ENCODE measurements at places on chromosomes 3 and 15.

GRCh38 chr3:97161169-97161568 lies 346.8 kb downstream of the EPHA6 start:
- DNase-seq: no peak

DNA sequence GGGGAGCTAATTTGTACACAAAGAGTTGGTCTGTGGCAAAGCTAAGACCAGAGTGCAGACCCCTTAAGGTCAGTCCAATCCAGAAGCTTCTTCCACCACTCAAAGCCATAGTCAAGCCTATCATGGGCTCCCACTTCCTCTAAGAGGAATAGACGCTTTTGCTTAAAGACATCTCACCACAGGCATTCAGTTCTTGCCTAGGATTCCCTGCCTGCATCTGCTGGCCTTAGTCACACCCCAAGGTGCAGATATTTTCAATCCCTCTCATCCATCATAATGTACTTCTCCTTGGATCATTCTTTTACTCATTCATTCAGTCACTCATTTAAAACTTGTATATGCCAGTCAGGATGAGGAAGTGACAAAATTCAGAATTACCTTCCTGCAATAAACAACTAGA lies 179.6 kb upstream of the STT3B start:
- no peak for DNase-seq

- DNase-seq: peak; percentile 79
Observed at GRCh38 chr3:63863150-63864007, at the start of the genes ATXN7 and THOC7. Gene ATXN7 (plus strand): TSS chr3:63863867. CDS start chr3:63912599, 48,732 bp downstream. Gene THOC7 (minus strand): TSS chr3:63863805. CDS start chr3:63863790, 15 bp downstream.

GRCh38 chr15:97875513-97876280 lies 84.8 kb upstream of the ARRDC4 start:
- peak; percentile 37 for DNase-seq

DNA sequence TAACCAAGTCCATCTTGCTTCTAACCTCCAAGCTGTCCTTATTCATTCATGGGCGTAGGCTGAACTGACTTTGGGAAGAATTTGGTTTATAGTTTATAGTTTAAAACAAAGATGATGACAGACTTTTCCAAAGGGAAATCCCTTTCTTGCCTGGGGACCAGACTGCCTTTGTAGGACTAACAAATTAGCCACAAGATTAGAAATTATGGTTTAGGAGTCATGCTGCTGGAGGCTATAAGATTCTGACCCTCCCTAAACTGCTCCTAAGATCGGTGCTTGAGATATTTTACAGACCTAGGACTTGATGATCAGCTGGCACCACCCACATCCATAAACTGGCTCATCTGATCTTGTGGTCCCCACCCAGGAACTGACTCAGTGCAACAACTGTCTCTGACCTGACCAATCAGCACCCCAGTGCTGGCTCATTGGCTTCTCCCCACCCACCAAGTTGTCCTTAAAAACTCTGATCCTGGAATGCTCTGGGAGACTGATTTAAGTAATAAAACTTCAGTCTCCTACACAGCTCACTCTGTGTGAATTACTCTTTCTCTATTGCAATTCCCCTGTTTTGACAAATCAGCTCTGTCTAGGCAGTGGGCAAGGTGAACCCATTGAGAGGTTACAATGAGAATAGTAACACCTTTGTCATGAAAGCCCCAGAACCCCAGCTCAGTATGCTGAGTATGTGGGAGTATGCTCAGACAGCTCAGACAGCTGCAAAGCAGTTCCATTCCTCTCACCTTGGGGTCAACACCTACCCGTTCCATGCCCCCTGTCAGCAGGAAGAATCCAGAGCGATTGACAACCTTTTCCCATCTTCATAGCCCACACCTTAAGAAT lies 51.6 kb upstream of the C15orf39 start:
- no peak for DNase-seq

DNA sequence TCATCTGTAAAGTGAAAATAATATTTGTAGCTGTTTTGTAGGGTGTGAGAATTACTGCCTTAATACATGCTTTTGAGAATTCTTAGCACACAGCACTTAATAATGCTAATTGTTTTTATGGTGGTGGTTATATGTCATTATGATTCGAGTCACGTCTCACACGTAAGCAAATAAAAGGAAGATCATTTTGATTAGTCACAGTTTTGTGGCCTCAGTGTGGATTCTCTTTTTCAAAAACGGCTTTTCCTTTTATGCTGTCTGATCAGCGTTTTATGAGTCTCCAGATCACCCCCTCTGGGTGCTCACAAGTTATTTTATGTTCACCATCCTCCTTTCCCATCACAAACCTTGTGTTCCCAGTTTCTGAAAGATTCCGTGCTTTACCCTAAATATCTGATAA lies 255.6 kb upstream of the CNTN4 start:
- no peak for DNase-seq

DNA sequence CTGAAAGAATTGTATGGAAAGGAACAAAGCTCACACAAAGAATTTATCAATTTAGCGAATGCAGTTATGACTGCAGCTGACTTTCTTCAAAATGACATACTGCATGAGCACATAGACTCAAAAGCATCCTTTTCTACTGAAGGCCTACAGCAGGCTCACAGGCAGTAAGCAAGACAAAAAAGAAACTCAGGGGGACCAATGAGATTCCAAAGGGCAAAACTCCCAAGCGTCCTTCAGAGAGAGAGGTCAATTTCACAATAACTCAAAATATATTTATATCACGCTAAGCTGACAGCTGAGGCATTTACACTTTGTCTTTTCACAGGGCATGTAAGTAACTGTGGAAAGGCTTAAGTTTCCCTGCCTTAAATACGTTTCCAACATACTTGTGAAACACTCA lies 427.9 kb upstream of the RASGRP1 start:
- DNase-seq: no peak

GRCh38 chr3:16883723-16884083 lies 1.1 kb upstream of the PLCL2 start:
- no peak for DNase-seq

GRCh38 chr3:49134471-49135265 lies 1.8 kb upstream of the LAMB2 start:
- DNase-seq: no peak

GRCh38 chr3:66242788-66243464 lies 22.1 kb downstream of the SLC25A26 start:
- DNase-seq: no peak
